Regular cardiac myocyte (primary cell): ENCODE measurements at places on chromosomes 2 and 18. TPM values are rescaled to one million over a fixed set of nuclear protein-coding genes. Genes with fewer than 3 reads are reported as not detected.

ZNF385B gene
- not detected in 2 replicates for total RNA-seq

RESP18 gene
- not detected in 2 replicates for total RNA-seq

ZBTB14 gene
- total RNA-seq, result 10.4 and 12.7 TPM in 2 replicates

GPR155 gene
- 4.4 and 13.2 TPM in 2 replicates for total RNA-seq

UGP2 gene
- 172 and 237 TPM in 2 replicates for total RNA-seq

CAPN13 gene
- total RNA-seq, result under 0.01 TPM in 1 of 2 replicates, not detected in the other

GTF3C2 gene
- 14.1 and 19.2 TPM in 2 replicates for total RNA-seq

ASXL3 gene
- 0.19 and 1.1 TPM in 2 replicates for total RNA-seq

RTP5 gene
- total RNA-seq, result not detected in 2 replicates

AP1S3 gene
- total RNA-seq, result 18.0 and 28.0 TPM in 2 replicates

C2orf66 gene
- under 0.01 TPM in 1 of 2 replicates, not detected in the other for total RNA-seq

TXNDC2 gene
- not detected in 2 replicates for total RNA-seq

ZBTB7C gene
- under 0.01 TPM in 1 of 2 replicates, not detected in the other for total RNA-seq

MAB21L4 gene
- total RNA-seq, result not detected in 2 replicates

CFAP65 gene
- not detected in 2 replicates for total RNA-seq

HOXD12 gene
- total RNA-seq, result not detected in 2 replicates

LTBP1 gene
- total RNA-seq, result 214 and 375 TPM in 2 replicates

SELENOI gene
- total RNA-seq, result 19.7 and 32.2 TPM in 2 replicates

REG1B gene
- not detected in 2 replicates for total RNA-seq

AKAIN1 gene
- total RNA-seq, result 0.56 TPM in 1 of 2 replicates, not detected in the other

ARL5A gene
- 67.9 and 82.6 TPM in 2 replicates for total RNA-seq

TWSG1 gene
- 101 and 160 TPM in 2 replicates for total RNA-seq

LIMS3 gene
- total RNA-seq, result 1.1 and 1.5 TPM in 2 replicates

RAB3GAP1 gene
- total RNA-seq, result 64.6 and 94.1 TPM in 2 replicates
